ENCODE measurements at places on chromosomes 4 and X.

- DNase-seq: no peak
Observed at GRCh38 chr4:161894493-161895167, 269.2 kb downstream of the FSTL5 start.

DNA sequence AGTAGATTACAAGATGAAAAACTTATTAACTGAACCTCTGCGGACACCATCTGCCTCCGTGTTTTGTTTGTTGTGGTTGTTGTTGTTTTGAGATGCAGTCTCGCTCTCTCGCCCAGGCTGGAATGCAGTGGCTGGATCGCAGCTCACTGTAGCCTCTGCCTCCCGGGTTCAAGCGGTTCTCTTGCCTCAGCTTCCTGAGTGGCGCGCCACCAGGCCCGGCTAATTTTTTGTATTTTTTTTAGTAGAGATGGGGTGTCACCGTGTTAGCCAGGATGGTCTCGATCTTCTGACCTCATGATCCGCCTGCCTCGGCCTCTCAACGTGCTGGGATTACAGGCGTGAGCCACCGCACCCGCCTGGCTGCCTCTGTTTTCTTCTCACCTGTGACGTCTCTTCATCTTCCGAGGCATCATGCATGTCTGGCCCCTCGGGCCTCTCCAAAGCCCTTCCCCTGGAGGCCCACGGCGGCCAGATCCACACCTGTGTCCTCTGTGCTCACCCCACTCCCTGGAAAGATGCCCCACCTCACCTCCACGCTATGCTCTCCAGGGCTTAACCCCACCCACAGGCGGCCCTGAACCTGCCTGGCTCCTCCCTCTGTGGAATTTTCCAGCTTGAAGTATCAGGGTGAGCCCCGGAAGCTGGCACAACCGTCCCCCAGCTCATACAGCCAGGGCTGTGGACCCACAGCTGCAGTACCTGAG lies 77.0 kb upstream of the MXD4 start:
- DNase-seq: no peak

- DNase-seq: no peak
Observed at GRCh38 chr4:31995943-31996901, 1276.1 kb downstream of the PCDH7 start.

- no peak for DNase-seq
Observed at GRCh38 chr4:12852338-12853307, 631.5 kb downstream of the RAB28 start.

- DNase-seq: no peak
Observed at GRCh38 chr4:7227008-7227407, 34.7 kb downstream of the SORCS2 start.

DNA sequence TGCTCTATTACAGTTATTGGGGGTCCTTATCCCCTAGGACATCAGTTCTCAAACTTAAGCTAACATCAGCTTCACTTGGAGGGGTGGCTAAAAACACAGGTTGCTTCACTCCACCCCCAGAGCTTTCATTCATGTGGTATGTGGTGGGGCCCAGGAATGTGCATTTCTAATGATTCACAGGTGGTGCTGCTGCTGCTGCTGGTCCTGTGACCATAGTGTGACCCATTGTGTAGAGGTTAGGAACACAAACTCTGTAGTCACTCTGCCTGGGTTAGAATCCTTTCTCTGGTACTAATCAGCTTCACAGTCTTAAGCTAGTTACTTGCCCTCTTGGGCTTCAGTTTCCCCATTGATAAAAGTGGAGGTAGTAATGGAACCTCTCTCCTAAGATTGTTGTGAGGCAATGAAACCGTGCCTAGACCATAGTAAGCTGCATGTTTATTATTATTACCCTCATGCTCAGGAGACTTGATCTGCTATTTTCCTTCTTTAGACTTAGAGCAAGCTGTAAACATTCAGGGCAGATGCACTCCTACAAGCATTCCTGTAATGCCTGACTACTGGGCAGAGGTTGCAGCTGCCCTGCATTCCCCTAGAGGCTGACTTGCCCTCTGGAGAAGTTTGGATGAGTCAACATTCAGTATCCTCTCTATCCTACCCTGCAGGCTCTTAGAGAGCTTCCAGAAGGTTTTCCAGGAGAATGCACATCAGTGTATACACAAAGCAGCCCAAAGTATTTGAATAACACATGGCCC lies 94.1 kb upstream of the ACSL4 start:
- no peak for DNase-seq

- no peak for DNase-seq
Observed at GRCh38 chr4:20433097-20433705, 181.5 kb downstream of the SLIT2 start.

GRCh38 chr4:118224243-118224829 lies 128.5 kb downstream of the PRSS12 start:
- DNase-seq: no peak

- DNase-seq: no peak
Observed at GRCh38 chr4:74322301-74322700, 14.0 kb downstream of the EPGN start.

DNA sequence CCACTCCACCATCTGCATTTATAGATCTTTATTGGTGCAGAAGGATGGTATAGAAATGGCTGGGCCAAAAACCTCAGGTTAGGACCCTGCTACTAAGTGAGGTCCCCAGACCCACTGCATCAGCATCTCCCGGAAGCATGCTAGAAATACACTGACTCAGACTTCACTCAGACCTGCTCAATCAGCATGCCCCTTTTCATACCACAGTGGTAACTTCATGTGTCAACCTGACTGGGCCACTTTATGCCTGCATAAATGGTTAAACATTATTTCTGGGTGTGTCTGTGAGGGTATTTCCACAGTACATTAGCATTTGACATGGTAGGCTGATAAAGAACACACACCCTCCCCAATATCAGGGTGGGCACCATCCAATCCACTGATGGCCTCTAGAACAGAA lies 118.6 kb upstream of the VCX3B start:
- no peak for DNase-seq

GRCh38 chr4:112739442-112739841 lies 102.5 kb downstream of the LARP7 start:
- no peak for DNase-seq

DNA sequence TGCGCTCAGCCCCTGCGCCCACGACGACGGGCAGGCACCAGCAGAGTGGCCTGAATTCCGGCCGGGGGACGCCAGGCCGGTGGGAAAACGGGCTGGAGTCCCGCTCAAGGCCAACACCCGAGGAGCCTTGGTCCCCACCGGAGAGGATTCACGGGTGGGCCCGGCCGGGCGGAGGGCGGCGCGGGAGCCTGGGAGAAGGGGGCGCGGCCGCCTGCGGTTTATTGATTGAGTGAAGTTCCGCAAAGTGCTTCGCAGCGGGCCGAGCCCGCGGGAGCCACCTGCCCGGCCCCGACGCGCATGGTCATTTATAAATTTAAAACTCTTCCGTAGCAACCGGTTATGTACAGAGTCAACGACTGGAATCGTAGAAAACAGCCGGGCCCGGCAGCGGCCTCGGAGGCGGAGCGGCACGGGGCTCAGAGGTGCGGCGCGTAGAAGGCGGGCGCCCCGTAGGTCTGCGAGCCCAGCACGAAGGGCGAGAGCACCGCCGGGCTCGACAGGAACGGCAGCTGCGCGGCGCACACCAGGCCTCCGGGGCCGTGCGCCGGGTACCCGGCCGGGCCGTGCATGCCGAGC lies 3.6 kb downstream of the NKX1-1 start:
- DNase-seq: no peak

DNA sequence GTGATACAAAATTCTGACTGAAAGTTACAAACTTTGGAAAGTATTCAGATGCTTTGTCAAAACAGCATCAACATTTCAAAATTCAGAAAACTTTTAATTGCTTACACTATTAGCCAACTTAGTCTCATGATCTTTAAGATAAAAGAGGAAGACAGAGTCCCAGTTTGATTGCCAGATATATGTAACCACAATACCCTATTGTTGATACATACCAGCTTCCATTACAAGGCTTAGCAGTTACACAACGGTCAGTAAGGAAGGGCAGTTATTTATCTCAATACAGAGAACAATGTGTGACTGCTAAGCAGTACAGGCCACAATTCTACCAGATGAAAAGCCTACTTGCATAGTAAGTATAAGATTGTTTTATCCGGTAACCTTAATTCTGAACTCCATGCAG lies 138.4 kb downstream of the SPANXN3 start:
- no peak for DNase-seq

Data from activated CD4-positive, alpha-beta T cell treated with anti-CD3 and anti-CD28 coated beads for 4 hours (primary cell).